ENCODE measurements at places on chromosomes 5 and 9.

- no peak for DNase-seq
Observed at GRCh38 chr5:170348137-170348633, 41.0 kb downstream of the KCNMB1 start.

DNA sequence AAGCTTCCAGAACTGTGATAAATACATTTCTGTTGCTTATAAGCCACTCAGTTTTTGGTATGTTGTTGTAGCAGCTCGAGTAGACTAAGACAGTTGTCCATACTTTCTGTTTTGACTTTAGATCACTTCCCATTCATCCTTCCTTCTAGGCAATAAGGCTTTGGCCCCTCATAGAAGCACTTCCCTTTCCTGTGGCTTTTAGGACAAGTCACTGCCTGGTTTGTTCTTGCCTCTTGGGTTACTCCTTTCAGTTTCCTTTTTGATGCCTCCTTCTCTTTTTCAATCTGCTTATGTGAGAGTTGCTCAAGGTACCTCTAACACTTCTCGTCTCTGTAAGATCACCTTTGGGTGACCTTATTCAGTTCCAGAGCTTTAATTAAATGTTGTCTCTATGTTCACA lies 72.4 kb upstream of the NTRK2 start:
- DNase-seq = no peak

GRCh38 chr5:61330845-61331406 lies 1.1 kb upstream of the ZSWIM6 start:
- peak; percentile 93 for DNase-seq

DNA sequence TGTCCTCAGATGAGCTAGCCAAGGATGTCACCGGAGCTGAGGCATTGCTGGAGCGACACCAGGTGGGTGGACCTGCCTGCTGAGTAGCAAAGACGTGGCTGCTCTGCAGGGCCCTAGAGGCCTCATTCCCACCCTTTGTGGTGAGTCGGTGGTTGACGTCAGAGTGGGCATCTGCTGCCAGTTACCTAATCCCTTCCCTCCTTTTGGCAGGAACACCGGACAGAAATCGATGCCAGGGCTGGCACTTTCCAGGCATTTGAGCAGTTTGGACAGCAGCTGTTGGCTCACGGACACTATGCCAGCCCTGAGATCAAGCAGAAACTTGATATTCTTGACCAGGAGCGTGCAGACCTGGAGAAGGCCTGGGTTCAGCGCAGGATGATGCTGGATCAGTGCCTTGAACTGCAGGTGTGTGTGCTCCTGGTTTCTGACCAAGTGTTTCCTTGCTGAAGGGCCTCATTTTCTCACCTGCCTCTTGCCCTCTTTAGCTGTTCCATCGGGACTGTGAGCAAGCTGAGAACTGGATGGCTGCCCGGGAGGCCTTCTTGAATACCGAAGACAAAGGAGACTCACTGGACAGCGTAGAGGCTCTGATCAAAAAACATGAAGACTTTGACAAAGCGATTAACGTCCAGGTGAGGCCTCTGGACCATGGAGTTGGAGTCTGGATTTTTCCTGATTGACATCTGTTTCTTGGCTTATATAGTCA lies 48.9 kb downstream of the DYNC2I2 start:
- DNase-seq = no peak

DNA sequence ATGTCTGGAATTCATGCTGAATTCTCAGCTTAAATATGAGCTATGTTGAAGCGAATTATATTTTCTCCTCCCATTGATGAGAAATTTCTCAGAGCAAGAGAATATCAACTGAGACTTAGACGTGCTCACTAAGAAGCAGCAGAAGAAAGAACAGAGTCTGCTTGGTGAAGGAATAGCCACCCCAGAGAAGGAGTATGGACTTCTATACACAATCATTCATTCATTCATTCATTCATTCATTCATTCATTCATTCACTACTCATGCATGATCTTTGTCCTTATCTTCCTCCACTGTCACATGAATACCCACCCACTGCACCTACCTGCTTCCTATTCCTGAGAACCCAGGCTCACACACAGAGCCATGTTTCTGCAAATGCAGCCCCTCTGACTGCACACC lies 206.6 kb downstream of the DEPDC1B start:
- no peak for DNase-seq

DNA sequence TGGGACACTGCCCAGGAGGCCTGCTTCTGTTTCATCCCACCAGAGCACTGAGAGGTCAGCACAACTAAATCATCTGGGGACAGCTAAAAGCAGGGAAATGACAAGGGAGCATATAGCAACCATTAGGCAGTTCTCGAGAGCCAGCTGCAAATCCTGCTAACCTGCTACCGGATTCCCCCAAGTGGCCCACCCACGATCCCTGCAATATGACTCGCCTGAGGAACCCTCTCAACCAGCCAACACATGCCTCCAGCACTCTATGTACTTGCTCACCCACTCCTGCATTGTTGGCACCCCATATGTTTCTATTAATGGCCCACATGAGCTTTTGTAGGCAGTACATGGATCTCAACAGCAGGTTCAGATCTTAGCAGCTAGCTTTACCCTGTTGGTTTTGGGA lies 326.0 kb downstream of the GABRG2 start:
- no peak for DNase-seq

- no peak for DNase-seq
Observed at GRCh38 chr9:87498046-87498810, 561 bp downstream of the DAPK1 start.

GRCh38 chr5:163502521-163502920 lies 2.9 kb upstream of the MAT2B start:
- no peak for DNase-seq
